ENCODE measurements at places on chromosomes 1 and 21. TPM values are rescaled to one million over a fixed set of nuclear protein-coding genes. Genes with fewer than 3 reads are reported as not detected.

DNA sequence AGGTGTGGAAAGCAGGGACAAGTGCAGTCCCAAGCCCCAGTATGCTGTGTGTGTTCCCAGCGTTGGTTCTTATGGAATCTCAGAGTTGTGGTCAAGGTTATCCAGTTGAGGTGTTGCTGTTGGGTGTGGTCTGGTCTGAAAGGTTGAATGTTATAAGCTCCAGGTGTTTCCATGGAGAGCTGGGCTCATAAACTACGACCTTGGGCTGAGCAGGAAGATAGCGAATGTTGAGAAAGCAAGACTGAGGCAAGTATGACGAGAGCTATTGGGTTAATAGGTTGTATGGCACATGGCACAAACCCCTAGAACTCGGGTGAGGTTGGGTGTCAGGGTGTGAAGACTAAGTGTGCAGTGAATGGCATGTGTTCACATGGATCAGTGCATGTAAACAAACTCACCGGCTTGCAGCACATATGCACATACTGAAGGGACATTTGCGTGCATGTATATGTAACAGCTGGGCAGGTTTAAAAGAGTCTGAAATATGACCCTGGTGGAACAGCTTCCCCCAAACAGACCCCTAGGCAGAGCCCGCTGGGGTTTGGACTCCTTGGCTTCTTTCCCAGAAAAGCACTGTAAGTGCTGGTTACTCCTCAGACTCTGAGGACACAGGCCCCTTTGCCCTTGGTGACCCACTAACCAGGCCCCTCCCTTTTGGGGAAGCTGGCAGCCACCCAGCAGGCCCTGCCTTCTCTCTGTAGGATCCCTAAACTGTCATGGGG is 117.5 kb downstream of the NAV1 start:
- DNase-seq = peak; percentile 59

GRCh38 chr1:104466068-104466467 is 716.4 kb downstream of the AMY1C start:
- no peak for DNase-seq

- DNase-seq = no peak
These were observed 83.6 kb upstream of the L1TD1 start for GRCh38 chr1:62111084-62111483.

DNA sequence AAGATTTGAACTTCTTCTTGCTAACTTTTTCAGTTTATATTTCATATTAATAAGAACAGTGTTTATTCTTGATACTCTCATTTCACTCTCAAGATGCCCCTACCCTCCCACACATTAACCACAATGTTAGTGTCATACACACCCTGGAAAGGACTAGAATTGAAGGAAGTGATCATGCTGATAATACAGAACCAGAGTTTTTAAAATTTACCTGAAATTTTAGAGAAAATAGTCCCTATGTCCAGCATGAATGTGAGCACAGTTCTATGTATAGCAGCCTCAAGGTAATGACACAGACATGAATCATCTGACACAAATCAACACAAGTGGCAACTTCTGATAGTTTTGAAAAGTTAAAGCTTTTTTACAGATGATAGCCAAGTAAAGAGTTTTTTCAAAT is 26.0 kb downstream of the RGS1 start:
- DNase-seq = no peak

GRCh38 chr21:34704119-34704518 is 35.3 kb downstream of the CLIC6 start:
- DNase-seq = no peak

DNA sequence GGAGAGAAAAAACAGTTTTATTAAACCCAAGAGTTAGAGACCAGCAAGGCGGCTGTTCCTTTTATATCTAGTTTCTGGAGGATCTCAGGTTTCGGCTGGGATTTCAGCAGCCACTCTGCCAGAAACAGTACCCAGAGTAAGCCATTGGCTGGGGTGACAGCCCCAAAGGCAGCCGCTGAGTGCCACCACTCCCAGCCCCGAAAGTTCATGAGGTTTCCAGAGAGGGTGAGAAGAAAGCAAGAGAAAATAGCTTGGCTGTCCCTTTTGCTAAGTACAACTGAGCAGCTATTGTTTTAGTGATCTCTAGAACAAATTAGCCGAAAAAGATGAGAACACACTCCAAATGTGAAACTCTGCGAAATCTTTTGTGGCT is 1.2 kb downstream of the SH3BGR start:
- no peak for DNase-seq

DNA sequence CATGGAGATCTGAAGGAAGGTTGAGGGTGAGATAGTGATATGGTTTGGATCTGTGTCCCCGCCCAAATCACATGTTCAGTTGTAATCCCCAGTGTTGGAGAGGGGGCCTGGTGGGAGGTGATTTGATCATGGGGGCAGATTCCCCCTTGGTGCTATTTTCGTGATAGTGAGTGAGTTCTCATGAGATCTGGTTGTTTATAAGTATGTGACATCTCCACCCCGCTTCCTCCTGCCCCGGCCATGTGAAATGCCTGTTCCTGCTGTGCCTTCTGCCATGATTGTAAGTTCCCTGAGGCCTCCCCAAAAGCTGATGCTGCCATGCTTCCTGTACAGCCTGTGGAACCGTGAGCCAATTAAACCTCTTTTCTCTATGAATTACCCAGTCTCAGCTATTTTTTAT is 451.9 kb upstream of the VAMP3 start:
- DNase-seq = no peak

DNA sequence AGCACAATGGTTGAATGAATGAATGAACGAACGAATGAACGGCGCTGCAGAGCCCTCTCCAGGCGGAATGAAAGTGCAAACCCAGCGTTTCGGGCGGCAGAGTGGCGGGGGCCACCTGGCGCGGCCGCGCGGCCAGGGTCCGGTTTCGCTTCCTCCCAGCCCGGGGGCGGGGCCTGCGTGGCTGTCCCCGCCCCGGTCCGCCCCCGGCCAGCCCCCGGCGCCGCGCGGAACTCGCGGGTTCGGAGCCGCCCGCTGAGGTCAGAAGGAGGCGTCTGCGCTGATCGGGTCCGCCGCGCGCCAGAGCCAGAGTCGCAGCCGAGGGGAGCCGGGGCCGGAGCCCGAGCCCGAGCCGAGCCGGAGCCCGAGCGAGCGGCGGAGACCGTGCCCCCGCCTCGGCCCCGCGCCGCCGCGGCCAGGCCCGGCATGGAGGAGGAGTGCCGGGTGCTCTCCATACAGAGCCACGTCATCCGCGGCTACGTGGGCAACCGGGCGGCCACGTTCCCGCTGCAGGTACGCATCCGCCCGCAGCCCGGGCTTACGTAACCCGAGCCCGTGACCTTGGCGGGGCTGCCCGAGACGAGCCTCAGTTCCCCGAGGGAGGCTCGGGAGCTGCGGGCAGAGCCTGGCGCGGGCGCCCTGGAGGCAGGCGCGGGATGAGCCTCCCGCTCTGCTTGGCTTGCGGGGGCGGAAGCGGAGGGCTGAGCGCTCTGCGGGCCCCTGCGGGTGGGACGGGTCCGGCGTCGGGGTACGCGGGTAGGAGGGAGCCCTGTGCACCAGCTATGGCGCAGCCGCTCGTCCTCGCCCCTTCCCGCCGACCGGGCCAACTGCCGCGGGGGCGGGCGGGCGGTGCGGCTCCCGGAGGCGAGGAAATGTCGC is at the start of gene PDXK:
PDXK (plus strand) TSS at position 258 of the 876 bp plus-strand sequence; CDS start at position 424, 166 bp downstream.
- DNase-seq = peak; percentile 91

Gene CD247
- total RNA-seq = 4.0 TPM
